ENCODE measurements at places on chromosomes 2 and 18.

- DNase-seq = no peak
Measured at GRCh38 chr2:41724465-41724864, 323.4 kb upstream of the PKDCC start.

DNA sequence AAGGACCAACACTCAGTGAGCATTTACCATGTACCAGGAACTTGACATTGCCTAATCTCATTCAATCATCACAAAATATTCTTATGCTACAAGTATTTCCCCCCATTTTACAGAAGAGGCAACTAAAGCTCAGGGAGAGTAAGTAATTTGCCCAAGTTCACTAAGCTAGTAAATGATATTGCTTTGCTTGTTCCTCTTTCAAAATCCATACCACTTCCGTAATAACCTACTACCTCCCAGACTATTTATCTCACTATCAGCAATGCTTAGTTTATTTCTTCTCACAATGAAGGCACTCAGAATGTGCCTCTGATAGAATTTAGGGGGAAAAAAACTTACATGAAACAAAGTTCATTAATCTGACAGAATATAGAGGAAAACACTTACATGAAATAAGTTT lies 1070.9 kb upstream of the FANCL start:
- DNase-seq = no peak

DNA sequence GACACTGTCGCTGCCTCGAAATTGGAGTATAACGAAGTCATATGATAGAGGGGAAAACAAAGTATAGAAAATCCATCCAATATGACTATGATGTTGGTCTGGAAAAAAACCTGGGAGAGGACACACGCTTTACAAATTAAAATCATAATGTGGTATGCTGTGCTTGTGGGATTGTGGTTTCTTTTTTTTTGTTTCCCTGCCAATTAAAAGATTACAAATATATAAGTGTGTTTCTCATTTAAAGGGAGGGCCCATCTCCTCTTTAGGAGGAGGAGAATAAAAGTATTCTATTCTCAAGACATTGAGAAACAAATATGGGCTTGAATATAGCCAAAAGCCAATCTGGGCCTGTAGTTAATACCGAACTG lies 86.6 kb downstream of the EPHA4 start:
- no peak for DNase-seq

DNA sequence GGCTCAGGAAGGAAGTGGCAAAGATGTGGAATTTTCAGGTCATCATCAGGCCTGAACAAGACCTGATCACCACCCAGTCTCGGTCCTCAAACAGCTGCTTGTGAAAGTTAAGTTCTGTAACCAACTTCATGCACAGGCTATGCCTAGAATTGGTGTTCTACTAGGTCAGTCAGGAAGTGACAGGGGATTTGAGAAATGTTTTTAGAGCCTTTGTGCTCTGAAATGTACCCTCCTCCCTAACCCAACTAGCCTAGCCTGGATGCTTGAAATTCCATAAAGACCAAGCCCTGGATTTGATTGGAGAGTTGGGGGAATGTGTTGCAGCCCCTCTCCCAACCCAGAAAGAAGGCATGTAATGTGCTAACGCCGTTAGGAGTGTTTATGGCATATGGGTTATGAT lies 63.3 kb downstream of the TGOLN2 start:
- DNase-seq = no peak

- no peak for DNase-seq
Measured at GRCh38 chr18:61261870-61262269, 71.4 kb upstream of the CDH20 start.

DNA sequence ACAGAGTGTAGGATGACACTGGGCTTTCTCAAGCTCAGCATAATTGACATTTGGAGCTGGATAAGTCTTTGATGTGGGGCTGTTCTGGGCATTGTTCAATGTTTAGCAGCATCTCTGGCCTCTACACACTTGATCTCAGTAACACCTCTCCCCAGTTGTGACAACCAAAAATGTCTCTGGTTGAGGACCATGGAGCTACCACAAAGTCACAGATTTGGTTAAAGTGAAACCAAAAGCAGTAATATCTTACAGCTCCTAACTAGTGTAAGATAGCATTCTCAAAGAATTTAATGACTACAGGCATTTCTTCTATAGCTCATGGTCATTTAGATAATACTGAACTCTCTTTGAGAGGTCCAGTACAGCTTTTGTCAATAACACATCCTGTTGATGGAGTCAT lies 23.4 kb upstream of the PAX3 start:
- DNase-seq = no peak

DNA sequence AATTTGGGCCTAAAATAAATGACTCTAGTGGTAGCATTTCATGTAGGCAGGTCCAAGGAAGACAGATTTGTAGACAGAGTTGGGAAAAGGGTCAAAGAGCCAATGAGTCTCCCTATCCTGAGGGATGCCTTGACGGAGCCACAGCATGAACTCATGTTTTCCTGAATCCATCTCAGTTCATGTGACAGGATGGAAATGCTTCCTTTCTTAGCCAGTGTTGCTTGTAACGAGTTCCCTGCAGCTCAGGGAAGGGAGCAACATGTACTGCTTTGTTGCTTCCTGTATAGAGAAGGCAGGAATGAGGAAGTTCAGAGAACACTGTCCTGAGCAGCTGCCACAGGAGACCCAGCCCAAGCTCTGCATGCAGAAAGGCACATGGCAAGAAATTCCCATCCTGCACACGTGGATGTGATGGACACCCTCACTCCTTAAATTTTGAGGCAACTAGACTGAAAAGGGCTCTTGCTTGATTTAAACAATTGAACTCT lies 27.9 kb downstream of the TMEM17 start:
- DNase-seq = no peak

DNA sequence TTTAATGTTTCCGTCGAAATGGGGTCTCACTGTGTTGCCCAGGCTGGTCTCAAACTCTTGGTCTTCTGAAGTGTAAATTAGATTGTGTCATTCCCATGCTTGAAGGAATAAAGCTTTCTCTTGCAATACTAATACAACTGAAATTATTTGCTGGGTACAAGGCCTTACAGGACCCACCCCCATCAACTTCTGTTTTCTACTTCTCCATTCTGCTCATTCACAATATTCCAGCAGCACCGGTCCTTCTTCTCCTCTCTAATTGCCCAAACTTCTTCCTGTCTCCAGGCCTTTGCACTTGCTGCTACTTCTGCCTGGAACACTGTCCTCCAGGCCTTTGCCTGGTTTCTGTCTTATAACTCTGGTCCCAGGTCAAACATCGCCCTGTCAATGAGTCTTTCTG lies 73.8 kb downstream of the APOB start:
- DNase-seq = no peak

DNA sequence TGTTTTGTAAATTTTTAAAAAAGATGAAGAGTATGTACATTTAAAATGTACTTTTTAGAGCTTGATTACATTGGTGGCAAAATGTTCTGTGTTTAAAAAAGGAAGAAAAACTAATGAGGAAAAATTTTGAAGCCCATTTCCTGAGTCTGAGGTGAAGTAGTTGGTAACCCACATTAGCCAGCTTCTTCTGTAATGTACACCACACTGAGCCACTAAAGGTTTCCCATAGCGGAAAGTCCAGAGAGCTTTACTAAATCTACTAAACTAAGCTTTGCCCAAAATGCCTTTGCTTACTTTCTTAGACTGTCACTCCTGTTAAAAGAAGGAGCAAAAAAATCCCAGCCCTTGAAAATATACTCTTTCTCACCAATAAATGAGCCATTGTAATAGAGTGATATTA lies 804.8 kb upstream of the ZEB2 start:
- no peak for DNase-seq

DNA sequence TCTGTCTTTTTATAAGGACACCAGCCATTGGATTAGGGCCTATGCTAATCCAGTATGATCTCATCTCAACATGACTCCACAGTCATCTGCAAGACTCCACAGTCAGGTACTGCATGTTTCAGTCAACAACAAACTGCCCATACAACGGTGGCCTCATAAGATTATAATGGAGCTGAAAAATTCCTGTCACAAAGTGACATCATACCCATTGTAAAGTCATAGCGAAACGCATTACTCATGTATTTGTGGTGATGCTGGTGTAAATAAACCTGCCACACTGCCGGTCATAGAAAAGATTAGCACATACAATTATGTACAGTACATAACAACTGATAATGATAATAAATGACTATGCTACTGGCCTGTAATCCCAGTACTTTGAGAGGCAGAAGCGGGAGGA lies 102.2 kb downstream of the TEX51 start:
- no peak for DNase-seq

DNA sequence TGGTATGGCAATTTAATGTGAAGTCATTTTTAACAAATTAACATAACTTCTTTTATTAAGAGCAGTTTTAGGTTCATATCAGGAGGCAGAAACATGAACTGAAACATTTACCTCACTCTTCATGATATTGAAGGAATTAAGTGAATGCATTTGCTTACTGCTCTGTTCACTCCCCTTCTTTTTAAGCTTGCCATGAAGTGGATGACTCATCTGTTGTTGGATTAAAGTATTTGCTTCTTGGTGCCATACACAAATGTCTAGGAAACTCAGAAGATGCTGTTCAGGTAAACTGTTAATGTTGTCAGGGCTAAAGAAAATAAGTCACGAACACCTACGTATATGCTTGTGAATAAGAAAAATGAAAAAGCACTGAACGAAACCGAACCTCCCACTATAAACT lies 10.2 kb upstream of the CABYR start:
- DNase-seq = no peak

GRCh38 chr18:41933778-41934177 lies 21.3 kb upstream of the PIK3C3 start:
- DNase-seq = no peak

DNA sequence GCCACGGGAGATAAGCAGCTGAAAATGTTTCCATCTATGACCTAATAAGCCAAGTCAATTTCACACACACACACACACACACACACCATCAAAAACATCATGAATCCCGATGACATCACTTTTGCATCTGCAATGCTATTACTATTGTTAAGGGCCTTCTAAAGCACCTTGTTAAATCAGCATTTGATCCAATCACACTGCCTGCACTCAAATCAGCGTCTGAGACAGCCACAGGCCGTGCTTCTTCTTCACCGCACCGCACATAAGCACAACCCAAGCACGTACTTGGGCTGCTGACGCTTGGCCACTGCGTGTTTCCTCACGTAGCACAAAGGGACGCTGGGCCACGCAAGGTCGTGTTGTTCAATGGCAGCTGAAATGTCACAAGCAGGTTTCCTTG lies 15.8 kb upstream of the MTCL1 start:
- no peak for DNase-seq

GRCh38 chr18:42442656-42443055 lies 487.6 kb downstream of the PIK3C3 start:
- no peak for DNase-seq

- DNase-seq = peak; percentile 49
Measured at GRCh38 chr18:906416-907114, 1.9 kb downstream of the ADCYAP1 start.

DNA sequence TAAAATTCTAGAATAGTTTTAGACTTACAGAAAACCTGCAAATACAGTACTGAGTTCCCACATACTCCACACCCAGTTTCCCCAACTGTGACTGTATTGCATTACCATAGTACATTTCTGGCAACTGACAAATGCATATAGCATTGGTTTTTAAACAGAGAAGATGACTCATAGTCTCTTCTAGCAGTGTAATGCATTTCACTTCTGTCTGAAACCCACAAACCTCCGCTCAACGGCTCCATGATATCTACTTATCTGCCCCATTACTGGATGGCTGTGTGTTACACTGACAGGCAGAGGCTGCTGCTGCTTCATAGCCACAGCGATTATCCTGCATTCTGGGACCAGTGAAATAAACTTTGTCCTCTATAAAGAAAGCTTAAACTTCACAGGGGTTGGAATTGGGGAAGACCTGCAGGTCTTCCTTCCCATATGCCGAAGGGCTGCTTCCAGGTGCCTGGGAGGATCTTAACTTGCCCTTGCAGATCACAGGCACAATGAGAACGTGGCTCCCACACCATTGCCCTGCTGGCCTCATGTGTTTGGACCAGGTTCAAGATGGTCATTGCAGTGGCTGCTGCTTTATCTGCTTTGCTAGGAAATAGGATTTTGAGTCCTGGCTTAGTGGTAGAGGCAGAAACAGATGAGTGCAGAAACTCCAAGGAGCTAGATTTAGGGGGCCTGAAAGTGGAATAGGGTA lies 742.6 kb upstream of the HS6ST1 start:
- no peak for DNase-seq

DNA sequence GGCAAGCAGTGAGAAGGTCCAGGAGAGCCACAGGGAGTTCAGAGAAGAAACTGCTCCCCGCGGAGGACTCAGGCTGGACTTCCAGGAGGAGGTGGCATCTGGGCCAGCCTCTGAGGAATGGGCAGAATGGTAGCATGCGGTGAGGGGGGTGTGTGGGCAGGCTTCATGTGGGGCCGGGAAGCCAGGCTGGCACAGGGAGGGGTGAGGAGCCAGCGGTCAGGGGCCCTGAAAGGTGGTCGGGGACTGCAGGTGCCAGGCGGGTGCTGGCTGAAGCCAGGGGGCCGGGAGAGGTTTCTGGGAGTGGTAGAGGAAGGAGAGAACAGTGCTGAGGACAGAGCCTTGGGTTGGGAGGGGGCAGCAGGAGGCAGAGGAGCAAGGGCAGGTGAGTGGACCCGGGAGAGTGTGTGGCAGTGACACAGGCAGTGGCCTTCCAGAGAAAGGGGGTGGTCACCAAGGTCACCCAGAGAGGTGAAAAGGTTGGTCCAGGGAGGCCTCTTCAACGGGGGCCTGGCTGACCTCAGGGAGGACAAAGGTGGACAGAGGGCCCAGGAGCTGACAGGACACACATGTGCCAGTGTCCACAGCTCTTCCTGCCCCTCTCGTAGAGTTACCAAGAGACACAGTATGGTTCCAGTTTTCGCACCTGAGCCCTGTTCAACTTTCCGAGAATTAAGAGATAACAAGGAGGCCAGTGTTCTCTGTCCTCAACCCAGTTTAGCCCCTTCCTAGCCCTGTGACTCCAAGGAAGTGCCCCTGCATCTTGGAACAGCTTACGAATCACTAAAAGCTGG lies 101.2 kb upstream of the ASB18 start:
- DNase-seq = no peak

- DNase-seq = peak; percentile 20
Measured at GRCh38 chr2:127128445-127128904, 21.5 kb upstream of the BIN1 start.

DNA sequence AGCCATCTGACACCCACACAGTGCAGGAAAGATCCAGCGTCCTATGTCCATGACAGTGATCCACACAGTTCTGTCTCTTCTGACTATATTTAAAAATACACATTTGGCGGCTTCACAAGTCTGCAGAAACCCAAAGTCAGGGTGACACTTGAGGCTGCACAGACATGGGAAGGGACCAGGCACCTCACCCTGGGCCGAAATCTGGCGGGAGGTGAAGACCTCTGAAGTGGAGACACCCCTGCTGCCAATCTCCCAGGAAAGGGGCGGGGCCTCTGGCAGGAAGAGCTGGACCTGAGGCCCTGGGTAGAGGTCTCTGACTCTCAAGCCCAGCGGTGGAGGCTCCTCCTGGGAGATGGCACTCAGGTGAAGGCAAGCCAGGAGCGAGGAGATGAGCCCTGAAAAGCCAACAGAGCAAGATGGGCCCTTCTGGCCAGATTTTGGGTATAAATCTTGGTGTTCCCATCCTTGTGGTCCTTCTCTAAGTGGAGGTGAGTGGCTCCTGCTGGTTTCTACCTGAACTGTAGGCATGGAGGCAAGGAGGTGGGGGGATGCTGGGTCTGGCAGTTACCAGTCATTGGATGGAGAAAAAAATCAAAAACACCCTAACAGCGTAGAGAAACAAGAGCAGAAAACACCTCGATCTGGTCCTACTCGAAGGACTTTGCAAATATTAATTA lies 248.4 kb downstream of the HDAC4 start:
- no peak for DNase-seq
